ENCODE measurements at places on chromosomes 2 and 18.
A peak's percentile ranks its signal among the peaks of the same experiment; 100 is the strongest.

DNA sequence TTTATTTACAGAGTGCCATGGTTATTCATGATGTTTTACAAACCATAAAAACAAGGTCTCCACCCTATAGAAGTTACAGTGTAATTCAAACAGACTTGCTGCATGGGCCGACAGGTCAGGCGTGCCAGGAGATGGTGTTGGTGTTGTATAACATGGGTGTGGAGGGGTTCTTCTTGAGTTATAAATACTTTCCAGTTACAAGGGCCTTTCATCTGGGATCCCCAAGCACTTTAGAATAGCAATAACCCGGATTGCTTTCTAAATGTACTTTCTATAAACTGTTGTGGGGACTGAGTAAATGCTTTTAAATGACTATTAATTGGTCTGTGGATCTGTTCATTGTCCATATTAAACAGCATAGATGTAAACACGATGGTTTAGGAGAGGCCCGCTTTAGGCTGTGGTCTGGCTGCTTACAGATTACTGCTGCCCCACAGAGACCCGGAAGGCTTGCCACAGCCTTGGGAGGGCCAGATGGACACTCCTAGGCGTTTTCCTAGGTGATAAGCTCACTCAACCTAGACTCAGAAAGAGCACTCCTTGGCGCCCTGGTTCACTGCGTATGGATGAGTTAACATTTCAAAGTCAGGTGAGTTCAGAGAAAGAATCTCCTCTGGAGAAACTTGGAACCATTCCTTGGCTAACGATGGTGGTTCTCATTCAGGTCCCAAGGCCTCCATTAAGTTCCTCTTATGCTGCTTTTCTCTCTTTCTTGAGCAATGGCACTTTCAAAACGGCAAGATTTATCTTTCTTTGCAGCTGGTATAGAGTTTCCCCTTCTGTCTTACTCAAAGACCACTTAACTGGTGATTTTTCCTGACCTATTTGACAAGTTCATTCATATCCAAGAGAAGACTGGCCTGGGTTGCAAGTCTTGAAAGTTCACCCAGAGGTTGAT is 3.6 kb upstream of the KIAA2012 start:
- DNase-seq, result no peak

DNA sequence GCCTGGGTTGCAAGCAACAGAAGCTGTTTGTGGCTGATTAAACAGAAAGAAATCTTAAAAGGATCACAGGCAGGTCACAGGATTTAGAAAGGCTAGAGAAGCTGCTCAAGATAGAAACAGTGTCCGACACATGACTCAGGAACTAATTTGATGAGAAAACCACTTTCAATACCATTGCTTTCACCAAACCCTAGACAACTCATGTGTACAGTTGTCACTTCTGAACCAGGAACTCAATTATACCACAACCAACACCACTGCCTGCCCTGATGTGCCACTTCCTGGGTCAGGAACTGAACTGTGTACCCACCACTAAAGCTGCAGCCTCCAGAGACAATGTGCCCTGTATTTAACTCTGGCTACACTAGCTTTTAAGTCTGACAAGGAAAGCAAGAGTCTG is 56.0 kb downstream of the TMEM247 start:
- no peak for DNase-seq

- peak; percentile 68 for DNase-seq
Observed at GRCh38 chr2:55168221-55169154, 63.6 kb downstream of the CLHC1 start.

DNA sequence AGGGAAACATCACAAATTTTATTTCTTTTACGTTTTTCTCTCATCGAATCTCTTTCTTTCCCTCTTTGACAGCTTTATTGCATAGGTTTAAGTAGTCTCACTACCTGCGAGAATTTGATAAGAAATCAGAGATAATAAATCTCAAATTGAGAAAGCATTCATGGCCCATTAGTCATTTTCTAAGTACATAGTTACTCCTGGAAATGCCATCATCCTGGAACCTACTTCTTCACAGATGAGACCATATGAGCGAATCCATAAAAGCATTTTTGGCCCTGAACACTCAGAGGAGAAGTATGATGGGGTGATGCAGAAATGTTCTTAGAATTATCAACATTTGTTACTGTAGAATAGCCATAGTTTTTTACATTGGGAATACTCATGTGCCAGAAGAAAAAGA is 138.0 kb upstream of the ARHGAP28 start:
- DNase-seq, result no peak

DNA sequence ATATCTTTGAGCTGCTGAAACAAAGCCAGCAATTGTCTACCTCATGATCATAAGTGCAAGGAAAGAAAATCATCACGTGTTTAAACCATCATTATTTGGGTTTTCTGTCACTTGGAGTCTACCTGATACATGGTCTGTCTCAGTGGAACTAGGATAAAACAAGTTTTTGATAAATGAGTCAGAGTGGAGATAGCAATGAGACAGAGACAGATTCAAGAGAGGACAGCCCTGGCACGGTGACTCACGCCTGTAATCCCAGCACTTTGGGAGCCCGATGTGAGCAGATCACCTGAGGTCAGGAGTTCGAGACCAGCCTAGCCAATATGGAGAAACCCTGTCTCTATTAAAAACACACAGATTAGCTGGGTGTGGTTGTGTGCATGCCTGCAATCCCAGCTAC is 93.8 kb downstream of the PMAIP1 start:
- DNase-seq, result no peak

DNA sequence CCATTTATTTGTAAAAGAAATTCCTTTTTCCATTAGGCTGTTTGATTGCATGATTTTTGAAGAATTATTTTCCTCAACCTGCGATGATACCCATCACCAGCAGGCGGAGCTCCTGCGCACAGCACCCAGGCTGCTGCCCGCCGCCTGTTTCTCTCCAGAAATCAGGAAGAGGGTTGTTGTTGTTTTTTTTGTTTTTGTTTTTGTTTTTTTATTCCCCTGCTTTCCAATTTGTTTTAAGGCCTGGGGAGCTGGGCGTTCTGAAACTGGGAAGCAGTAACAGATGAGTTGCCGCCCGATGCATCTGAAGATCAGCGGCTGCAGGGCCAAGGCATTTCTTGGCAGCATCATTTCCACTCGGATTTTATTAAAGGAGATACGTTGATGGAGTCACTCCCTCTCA is 132.1 kb downstream of the MBP start:
- DNase-seq, result peak; percentile 67

GRCh38 chr2:32743480-32744236 is 115.8 kb downstream of the TTC27 start:
- DNase-seq, result no peak

- DNase-seq, result no peak
Observed at GRCh38 chr18:73950116-73950700, 197.4 kb downstream of the FBXO15 start.

DNA sequence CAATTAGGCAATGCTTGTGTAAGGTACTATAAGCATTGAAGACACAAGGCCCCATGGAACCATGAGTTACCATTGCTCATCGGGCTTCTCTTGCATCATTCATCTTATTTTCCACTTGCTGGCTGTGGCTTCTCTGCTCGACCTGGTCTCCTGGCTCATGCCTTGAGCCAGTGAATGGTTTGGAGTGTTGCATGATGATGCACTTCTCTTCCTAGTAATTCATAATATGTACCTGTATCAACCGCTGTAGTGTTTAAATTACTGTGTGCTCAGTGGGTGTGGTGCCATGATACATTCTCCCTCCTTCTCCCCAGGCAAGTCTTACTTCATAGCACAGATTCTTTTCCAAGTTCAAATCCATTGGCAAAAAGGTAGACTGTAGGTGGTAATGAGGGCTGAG is 66.8 kb downstream of the ABCA12 start:
- DNase-seq, result no peak

DNA sequence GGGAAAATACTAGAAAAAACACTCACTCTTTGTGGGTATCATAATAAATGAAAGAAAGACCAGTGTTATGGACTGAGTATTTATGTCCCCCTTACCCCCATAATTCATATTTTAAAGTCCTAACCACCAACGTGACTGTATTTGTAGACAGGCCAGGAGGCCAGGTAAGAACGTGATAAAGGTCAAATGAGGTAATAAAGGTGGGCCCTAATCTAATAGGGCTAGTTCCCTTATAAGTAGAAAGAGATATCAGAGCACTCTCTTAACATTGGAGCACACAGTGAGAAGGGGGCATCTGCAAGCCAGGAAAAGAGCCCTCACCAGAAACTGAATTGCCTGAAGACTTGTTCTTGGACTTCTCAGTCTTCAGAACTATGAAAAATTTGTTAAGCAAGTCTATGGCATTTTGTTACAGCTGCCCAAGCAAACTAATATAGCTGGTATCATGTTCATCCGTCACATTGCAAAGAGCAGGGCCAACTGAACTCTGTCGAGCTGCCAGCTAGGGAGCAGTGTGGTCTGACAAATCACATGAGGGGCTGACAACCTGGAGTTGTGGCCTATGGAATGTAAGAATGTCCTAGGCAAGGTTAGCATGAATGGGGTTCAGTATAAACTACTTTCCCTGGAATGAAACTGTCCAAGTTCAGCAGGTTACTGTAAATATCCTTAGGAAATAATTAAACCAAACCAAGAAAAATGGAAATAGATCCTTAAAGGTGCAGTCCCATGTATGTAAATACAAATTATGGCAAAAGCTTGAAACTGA is 280.9 kb downstream of the ZNF385B start:
- no peak for DNase-seq

- no peak for DNase-seq
Observed at GRCh38 chr2:204019572-204020501, 83.3 kb downstream of the ICOS start.

GRCh38 chr2:177545143-177545542 is 152.6 kb downstream of the AGPS start:
- DNase-seq, result no peak

DNA sequence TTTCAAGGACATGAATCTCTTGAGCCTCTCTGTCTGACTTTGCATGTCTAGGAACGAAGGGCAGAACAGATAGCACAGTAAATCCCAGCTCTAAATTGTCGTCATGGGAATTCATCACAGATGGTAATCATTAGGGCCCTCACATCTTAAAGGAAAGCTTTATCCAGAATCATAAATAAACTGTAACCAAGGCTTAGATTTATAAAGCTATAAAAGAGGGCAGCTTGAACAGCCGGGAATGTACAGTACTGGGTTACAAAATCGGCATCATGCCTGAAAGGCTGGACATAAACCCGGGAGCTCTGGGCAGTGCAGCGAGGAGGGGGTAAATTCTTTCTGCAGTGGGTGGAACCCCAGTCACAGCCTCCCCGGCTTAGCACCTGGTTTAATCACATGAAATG is 144.4 kb downstream of the GFPT1 start:
- peak; percentile 63 for DNase-seq

DNA sequence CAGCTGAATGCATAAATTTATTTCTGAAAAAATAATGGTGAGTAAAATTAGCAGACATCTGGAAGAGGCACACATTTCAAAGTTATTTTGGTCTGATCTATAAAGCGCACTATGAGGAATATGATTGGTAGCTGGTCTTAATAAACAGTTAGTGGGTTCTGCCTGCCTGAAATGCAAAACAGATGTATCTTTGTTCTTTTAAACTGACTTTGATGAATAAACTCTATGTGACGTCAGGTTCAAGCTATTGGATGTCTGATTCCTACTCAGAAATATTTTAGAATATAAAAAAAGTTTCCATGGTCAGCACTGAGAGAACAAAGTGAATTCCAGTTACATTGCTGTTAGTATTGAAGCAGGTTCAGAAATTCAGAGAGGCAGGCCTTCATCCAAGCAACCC is 136.4 kb downstream of the TPGS2 start:
- peak; percentile 46 for DNase-seq

- no peak for DNase-seq
Observed at GRCh38 chr2:160747501-160748170, 254.0 kb upstream of the RBMS1 start.

GRCh38 chr18:74492259-74492658 is 3.9 kb upstream of the CNDP2 start:
- DNase-seq, result no peak

DNA sequence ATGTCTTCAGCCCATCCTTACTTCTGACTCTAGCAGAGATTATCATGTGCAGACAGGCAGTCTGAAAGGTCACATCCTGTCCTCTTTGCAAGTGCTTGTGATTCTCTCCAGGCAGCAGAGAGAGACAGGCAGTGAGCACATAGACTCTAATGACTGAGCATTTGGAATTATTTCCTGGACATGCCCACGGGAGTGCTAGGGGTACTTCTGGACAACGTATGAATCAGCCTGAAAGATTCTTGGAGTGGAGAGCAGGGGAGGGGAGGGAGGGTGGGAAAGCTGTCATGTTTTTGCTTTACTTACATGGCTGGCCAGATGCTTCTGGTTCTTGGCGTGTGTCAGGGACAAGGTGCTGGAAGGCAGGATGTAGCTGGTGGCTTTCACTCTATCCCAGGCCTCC is 150.6 kb downstream of the RIF1 start:
- no peak for DNase-seq

DNA sequence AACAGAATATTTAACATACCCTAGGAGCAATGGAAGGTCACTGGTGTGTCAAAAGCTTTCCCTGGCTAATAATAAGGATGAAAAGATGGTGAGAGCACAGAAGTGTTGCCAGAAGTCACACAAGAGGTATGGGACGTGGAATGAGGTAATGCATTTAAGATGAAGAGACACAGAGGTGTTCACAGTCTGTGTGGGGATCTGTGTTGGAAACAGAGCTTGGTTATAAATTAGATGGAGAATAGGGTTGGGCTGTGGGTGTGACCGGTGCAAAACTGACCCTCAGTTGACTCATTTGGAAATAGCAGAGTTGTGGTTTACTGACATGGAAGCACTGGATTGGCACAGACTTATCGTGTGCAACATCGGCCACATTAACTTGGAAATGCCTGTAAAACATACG is 372.5 kb downstream of the SATB2 start:
- no peak for DNase-seq

DNA sequence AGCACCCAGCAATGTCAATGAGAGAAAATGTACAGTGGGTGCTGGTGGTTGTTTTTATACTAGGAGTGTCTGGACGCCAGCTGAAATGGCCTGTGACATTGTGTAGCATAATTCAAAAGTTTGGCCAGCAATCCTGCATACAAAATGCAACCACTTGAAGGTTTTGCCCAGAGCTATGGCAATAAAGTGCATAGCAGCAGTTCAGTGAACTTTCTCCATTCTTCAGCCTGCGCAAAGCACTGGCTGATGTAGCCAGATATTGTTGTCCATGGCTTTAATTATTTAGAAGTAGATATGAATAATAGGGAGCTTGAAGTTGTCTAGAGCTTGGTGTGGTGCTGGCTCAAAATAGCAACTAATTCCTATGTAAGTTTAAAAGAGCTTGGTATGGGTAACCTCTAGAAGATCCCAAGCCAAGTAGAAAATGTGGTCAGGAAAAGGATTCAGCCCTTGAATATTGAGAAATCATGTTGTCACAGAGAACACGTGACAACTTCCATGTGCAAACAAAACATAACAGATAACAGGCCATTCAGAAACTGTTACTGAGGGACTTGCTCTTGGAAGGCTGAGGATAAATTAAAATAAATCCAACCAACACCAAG is 33.3 kb upstream of the PGAP1 start:
- no peak for DNase-seq

DNA sequence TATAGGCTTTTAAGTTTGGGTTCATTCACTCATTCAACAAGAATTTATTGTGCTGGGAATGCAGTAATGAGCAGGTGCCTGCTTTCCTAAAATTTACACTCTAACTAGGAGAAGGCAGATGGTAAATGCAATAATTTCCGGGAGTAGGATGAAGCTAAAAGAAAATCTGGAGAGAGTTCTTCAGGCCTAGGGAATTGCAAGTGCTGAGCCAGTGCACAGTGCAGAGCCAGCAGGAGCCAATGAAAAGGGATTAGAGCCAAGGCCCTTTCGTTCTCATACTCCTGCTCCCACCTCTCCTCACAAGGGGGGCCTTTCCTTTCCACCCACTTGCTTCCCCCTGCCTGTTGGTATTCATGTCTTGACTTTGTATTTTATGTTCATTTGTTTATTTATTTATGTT is 55.1 kb downstream of the CFAP221 start:
- DNase-seq, result no peak

- no peak for DNase-seq
Observed at GRCh38 chr2:30990671-30991070, 147.6 kb downstream of the GALNT14 start.
